ENCODE measurements at places on chromosomes 6 and 20.

DNA sequence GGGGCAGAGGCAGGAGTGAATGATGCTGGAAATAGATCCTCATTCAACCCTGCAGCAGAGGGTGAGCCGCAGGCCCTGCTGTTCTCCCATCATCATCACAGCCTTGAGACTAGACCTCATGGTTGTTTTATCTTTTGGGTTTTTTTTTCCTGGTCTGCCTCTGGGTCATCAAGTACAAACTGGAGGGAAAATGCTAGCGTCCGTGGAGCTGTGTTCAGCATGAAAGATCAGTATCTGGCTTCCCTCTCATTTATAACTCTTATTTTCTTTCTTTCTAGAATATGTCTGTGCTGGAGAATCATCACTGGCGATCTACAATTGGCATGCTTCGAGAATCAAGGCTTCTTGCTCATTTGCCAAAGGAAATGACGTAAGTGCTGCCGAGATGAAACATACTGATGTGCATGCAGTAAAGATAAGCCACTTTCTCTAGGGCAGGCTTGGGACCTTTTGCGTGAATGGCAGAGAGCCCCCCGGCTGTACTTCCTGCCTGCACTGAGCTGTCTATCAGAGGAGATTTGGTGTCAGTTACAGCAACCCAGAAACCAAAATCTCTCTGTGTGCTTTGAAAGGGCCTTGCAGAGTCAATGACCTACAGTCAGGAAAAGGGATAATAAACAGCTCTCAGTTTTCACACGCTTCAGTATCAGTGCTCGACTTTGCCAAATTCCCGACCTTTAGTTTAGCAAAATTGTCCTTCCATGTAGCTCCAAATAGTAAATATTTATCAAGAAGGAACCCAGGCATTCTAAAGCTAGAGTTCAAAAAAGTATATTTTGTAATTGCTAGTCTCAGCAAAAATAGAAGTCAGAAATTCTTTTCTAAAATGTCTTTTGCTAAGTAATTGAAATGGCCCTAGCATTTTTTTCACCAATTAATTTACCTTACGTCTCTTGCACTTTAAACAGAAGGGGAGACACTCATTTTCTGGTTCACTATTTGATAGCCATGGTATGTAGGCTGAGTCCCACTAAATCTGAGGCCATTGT, 76.3 kb downstream of the MTFR2 start:
- DNase-seq: no peak

DNA sequence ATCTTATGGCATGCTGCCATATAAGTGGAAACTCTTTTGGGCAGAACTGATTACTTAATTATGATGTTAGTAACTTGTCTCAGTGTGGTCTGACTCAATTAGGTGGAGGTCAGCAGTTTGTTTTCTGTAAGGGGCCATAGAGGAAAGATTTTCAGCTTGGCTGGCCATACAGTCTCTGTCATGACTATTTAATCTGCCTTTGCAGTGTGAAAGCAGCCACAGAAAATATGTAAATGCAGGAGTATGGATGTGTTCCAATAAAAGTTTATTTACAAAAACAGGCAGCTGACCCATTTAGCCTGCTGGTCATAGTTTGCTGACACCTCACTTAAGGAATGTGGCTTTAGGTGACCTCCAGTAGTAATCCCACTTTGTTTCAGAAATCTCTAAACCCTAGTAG, 700.7 kb downstream of the EPM2A start:
- DNase-seq: no peak

GRCh38 chr6:44494011-44494501, 106.5 kb downstream of the CDC5L start:
- DNase-seq: no peak

DNA sequence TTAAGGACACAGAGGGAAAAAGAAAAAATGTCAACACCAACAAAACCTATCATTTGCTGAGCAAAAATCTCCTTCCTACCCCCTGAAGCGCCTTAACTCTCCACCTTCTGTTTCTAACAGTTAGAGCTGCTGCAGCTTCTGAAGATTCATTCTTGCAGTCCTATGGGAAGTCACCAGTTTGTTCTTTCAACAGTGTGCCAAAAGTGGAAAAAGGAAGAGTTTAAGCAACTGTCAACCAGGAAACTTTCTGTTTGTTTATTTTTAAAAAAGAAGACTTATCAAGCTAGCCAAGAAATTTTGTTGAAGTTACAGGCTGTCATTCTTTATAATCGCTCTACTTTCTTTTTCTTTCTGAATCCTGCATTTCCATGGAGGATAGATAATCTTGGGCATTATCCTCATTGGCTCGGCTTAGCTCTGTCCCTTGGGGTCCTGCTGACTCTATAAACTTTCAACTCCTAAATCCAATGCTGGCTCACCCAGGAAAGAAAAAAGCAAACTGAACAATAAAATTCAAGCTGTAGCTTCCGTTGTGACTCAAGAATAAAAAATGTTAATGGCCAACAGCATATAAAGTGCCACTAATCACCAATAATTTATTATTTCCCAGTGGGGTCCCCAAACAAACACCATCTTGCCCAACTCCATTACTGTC, 172.8 kb upstream of the CITED2 start:
- DNase-seq: no peak

- DNase-seq: no peak
Measured at GRCh38 chr20:58722877-58723627, 30.5 kb downstream of the NPEPL1 start.

GRCh38 chr6:8845690-8846089, 410.3 kb upstream of the SLC35B3 start:
- no peak for DNase-seq

GRCh38 chr6:7189101-7189758, 81.5 kb downstream of the RREB1 start:
- no peak for DNase-seq

- DNase-seq: no peak
Measured at GRCh38 chr6:94835264-94835663, 742.1 kb upstream of the MANEA start.

DNA sequence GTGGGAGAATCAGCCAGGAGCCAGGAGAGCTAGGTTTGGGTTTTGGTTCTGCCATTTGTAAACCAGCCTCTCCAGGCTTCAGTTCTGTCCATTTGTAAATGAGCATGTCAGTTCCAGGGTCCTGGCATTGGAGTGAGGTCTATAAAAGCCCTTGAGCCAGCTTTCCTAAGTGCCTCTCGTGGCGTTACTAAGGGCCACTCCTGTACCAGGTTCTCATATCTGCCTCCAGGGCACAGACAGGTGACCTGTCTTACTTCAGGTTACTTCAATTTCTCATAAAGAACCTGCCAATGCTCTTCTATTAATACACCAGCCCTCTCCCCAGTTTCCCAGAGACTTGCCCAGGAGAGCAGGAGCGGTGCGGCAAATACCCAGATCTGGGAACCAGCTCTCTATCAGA, 101.9 kb downstream of the VEGFA start:
- no peak for DNase-seq

DNA sequence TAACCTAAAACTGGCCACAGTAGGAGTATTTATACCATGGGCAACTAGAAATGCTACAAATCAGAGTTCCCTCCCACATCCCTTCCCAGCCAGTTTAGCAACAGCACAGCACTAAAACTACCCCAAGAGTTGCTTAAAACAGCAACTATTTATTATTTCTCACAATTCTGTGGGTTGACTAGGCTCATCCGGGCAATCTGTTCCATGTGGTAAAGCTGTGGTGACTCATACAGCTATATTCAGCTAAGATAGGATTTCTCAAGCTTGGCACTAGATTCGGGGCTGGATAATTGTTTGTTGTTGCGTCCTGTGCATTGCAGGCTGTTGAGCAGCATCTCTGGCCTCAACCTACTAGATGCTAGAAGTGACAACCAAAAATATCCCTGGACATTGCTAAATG, 8.6 kb upstream of the HECA start:
- DNase-seq: no peak

DNA sequence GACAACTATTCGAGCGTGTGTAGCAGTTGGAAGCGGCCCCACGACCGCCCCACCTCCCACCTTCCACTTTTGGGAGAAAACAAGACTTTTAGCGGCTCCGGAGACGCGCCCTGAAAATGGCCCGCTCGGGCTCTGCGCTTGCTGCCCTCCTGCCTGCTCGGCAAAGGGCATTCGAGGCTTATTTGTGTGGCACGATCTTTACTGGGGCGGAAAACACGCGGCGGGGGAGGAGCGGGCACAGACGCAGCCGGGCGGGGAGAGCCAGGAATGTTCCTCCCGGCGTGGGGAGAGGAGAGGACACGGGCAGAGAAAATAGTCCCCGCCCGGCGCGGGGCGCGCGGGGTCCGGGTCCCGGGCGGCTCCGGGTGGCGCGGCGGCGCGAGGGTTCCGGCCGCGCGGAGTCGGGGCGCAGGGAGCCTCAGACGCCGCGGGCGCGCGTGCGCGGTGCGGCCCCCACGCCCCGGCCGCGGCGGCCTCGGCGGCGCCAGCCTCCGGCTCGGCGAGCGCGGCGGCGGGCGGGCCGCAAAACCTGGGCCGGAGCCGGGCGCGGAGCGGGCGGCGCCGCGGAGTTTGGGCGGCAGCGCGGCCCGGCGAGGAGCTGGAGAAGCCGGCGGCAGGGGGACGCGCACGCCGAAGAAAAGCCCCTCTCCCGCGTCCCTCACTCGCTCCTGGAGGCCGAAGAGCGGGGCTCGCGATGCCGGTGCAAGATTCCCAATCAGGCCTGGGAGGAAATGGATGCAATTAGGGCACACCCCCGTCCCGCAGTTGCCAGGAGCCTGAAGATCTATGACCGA, 90.0 kb upstream of the ARID1B start:
- DNase-seq: peak; percentile 53

DNA sequence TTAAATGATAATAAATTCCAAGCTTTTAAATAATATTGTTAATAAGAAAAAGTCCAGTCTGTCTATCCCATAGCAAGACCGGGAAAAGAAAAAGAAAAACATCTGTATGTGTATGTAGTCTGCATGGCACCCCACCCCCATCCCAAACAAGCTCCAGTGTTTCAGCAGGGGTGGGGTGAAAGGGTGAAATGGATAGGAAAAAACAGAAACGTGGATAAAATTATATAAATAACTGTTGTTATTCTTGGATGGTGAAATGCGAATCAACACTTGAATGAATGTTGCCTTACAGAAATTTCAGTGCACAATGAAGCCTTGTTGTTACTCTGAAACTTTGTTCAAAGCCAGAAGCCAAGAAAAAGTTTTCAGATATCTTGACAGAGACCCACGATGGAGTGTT, 31.4 kb downstream of the HAO1 start:
- DNase-seq: no peak

DNA sequence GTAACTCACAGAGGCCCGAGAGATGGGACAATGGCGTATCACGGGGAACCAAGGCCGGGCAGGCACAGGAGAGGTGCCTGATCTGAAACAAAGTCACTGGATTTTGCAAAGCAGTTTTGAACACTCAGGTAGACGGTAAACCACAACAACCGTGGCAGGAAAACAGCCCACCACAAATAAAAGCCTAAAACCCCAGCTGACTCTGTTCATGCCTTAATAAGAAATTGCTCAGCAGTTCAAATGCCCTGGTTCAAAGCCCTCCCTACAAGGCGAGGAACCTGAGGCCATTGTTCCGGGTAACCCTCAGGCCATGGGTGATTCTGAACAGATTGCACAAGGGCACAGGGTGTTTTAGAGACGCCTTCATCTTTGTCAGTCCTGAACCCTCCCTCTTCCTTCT, 114.2 kb downstream of the MAP3K7 start:
- no peak for DNase-seq

- DNase-seq: no peak
Measured at GRCh38 chr6:73932866-73933265, 236.9 kb downstream of the CD109 start.

GRCh38 chr6:24537771-24538385, 43.1 kb downstream of the ALDH5A1 start:
- no peak for DNase-seq

- no peak for DNase-seq
Measured at GRCh38 chr6:90730151-90730673, 143.3 kb upstream of the MAP3K7 start.

DNA sequence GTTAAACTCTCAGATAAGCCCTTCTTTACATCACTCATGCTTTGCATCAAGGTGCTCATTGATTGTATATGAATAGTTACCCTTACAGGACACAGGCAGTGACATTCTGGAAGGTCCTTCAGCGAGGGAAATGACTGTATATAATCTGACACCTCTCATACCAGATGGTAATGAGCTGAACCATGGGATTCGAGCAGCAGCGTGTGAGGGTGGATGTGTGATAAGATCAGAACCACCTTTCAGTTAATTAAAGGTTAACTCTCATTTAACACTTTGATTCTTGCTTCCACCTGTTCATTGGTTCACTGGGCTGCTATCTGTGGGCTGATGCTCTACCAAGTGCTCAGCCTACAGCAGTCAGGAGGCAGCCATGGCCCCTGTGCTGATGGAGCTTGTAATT, 24.2 kb downstream of the NEDD9 start:
- DNase-seq: no peak

GRCh38 chr6:165404697-165405096, 95.3 kb upstream of the C6orf118 start:
- no peak for DNase-seq

- no peak for DNase-seq
Measured at GRCh38 chr20:37989601-37990295, 43.5 kb downstream of the TTI1 start.

- DNase-seq: no peak
Measured at GRCh38 chr6:109595998-109596397, 95.0 kb downstream of the AK9 start.

DNA sequence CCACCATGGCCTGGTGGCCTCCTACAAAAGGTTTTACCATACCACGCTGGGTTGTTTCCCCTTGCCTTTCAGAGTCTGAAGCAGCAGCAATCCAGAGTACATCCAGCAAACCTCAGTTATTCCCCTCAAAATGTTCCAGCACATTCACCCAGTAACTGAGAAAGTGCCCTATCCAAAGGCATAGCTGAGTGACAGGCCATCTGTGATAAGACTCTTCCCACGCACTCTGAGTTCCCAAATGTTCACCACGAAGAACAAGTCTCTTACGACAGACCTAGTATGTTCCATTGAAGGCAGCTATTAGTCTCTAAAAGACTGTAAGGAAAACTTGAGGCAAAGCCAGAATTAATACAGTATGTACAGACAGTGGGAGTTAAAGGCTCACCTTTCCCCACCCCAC, 31.6 kb upstream of the C20orf144 start:
- DNase-seq: no peak

DNA sequence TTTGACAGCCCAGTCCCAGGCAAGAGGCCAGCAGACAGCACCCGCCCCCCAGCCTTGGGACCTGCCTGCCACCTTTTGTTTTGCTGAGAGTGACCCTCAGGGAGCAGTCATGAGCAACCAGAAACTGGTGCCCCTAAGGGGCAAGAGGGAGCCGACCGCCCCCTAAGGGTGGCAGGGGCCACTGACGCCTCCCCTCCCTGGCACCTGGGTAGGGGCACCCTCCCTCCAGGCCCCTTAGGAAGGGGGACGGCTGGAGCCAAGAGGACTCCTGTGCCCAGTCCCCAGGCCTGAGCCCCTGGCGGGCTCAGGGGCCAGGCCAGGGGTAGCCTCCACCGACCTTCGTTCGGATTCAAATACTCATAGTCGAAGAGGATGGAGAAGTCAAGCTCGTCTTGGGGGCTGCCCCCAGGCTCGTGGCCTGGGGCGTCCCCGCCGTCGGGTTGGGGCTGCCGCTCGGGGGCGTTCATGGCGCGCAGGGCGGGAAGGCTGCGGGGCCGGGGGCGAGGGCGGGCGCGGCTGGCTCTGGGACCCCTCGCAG, 417 bp downstream of the NFATC2 start:
- peak; percentile 34 for DNase-seq
